ENCODE measurements at places on chromosomes 2 and 18. TPM values are rescaled to one million over a fixed set of nuclear protein-coding genes. Genes with fewer than 3 reads are reported as not detected.

The CELF4 gene
- not detected for total RNA-seq

The GPAT2 gene
- 5.0 TPM for total RNA-seq

The CNRIP1 gene
- total RNA-seq: not detected

The COL6A3 gene
- 2.6 TPM for total RNA-seq

The KHK gene
- 5.4 TPM for total RNA-seq

The HAT1 gene
- total RNA-seq: 22.3 TPM

The CRACDL gene
- 0.29 TPM for total RNA-seq

The NEU4 gene
- total RNA-seq: 9.4 TPM

The CCDC85A gene
- not detected for total RNA-seq

The KLHL41 gene
- total RNA-seq: not detected

The DUSP2 gene
- total RNA-seq: 319 TPM

The BMPR2 gene
- total RNA-seq: 11.3 TPM

The ALPG gene
- total RNA-seq: not detected

The DCC gene
- not detected for total RNA-seq

The HNMT gene
- 0.60 TPM for total RNA-seq

The MC4R gene
- total RNA-seq: not detected

The NR4A2 gene
- 250 TPM for total RNA-seq

The OR6B2 gene
- total RNA-seq: not detected

The MYCN gene
- 0.37 TPM for total RNA-seq

The FAM136A gene
- total RNA-seq: 15.5 TPM
